ENCODE measurements at places on chromosomes 5 and 9.

DNA sequence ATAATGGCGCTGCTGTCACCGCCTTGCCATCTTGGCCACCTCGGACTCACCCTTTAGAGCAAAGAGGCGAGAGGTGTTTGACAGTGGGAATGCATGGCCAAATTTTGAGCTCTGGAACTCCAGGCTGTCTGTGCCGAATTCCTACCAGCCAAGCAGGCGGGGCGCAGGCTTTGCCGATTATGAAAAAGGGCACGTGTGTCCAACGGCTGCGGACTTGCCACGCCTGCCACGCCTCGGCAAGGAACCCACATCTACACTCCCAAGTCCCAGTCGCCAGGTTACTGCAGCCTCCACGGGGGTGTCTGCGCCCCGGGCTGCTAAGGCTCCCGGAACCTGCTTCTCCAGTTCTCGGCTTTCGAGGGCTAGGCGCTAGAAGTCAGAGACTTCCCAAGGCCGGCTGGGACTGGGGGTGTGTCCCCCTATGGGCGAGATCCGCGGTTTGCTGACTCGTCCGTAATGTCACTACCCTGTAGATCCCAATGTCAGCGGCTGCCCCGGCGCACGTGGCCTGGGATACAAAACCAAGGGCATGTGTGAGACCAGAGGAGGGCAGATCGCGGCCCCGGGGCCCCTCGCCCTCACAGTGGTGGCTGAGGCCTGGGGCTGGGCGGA, 2.8 kb downstream of the NPR3 start:
- peak; percentile 39 for DNase-seq

GRCh38 chr9:83219154-83219923, 156.4 kb upstream of the RASEF start:
- DNase-seq: peak; percentile 87

GRCh38 chr5:139082813-139083498, 115.2 kb downstream of the SIL1 start:
- DNase-seq: no peak

DNA sequence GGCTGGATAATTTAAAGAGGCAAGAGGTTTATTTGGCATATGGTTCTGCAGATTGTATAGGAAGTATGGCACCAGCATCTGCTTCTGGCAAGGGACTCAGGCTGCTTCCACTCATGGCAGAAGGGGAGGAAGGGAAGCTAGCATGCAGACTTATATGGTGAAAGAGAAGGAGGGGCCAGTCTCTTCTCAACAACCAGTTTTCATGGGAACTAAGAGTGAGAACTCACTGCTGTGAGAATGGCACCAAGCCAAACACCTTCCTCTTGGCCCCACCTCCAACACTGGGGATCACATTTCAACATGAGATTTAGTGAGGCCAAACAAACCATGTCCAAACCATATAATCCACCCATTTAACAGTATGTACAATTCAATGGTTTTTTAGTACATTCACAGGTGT, 113.3 kb upstream of the SHB start:
- DNase-seq: peak; percentile 30

DNA sequence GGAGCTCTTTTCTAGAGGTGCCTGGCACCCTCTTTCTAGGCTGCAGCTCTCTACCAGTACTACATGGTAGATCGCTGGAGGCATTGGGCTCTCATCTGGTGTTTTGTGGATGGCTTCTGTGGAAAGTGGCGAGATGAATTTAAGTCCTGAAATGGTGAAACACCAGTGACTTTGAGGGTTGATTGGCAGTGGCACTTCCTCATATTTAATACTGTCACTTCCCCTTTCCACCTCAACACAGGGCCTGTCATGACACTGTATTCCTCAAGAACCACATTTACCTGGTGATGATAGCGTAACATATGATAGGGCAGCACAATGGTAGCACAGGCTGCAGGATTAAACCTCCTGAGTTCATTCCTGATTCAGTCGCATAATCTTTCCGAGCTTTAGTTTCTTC, 132.1 kb downstream of the KDM4C start:
- DNase-seq: no peak

DNA sequence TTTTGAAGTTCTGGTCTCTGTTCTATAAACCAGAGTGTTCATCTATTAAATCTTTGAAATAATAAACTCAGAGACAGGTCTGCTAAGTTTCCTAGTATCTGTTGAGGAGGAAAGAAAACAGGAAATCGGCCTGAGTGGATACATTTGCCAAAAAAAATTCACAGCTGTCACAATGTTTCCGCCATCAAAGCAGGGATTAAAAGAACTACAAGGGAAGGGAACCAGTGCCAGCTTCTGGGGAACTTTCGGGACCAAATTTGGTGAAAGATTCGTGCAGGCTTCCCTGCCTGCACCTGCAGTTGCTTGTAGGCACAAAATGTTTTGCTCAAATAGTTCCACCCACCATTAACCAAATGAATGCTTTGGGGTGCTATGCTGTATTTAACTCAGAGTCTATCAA, 267.5 kb downstream of the MSX2 start:
- no peak for DNase-seq

DNA sequence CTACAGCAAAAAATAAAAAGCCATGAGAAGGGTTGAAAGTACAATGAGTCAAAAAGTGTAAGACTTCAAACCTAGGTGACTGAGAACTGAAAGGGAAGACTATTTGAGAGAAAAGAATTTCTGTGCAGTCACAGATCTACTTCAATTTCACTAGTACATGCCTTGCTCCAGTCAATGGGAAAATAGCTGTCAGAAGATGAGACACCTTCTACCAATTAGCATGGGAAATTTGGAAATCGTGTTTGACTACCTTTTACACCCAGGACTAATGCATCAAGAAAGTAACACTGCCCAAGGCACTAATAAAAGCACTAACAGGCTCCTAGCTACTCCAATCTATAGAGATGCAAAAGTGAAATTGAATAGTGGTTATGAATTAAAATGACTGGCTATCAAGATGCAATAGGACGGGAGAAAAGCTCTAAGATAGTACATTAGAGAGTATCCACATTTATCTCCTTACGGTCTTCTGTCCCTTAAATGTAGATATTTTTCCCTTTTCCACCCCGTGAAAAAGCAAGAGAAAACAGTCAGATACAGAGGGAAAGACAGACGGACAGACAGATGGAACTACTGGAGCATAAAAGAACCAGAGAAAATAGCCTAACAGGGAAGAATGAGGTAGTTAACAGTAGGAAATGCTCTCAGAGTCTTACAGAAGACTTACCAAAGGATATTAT, 15.2 kb downstream of the ERP44 start:
- DNase-seq: no peak

- DNase-seq: no peak
These were observed 8.2 kb upstream of the FST start for GRCh38 chr5:53472279-53472678.

GRCh38 chr9:89366711-89367110, 48.4 kb downstream of the SECISBP2 start:
- DNase-seq: no peak

- peak; percentile 15 for DNase-seq
These were observed 449.5 kb upstream of the TRPC7 start for GRCh38 chr5:136814619-136815378.

- DNase-seq: no peak
These were observed 28.1 kb downstream of the TTC23L start for GRCh38 chr5:34866989-34867471.

GRCh38 chr5:26889815-26890214, 148.6 kb downstream of the CDH9 start:
- no peak for DNase-seq

DNA sequence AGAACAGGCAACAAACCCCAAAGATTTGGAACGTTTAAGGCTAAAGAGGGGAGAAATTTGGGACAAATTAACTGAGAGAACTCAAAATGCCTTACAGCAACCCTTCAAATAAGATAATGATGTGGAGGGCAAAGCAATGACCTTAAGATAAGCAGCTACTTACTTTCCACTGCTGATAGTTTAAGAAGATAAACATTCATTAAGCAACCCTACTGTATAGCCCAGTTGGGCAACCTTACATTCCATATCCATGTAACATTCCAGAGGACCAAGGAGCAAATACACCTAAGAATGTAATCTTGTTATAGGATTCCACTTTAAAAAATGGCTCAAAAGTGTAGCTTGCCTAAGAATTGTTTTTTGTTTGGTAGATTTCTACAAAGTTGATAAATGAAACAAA, 14.8 kb downstream of the ETF1 start:
- peak; percentile 37 for DNase-seq

- DNase-seq: peak; percentile 80
These were observed 10.8 kb downstream of the KCNV2 start for GRCh38 chr9:2727966-2728613.

- DNase-seq: peak; percentile 60
These were observed 140.8 kb downstream of the TSSK1B start for GRCh38 chr5:113293975-113294310.

Measured in mesenchymal stem cell (in vitro differentiated cells and primary cell).